Kasumi-1 (cell line): ENCODE measurements at places on chromosomes 5 and 9.

DNA sequence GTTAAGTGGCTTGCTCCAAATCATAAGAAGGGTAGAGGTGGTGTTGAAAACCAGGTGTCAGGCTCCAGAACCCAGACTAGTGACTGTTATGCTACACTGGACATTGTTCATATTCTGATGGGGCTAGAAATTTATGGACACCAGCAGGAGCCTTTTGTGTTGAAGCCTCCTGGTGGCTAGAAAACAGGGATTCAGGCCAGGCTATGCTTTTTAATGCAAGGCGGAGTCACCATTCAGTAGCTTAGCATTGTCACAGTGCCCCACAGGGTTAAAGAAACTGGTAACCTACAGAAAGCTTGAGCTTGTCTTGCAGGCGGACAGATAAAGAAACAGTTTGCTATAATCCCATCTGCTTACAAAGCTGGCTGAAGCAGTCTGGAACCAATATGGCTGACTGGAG lies 23.0 kb upstream of the GOLM1 start:
- no peak for DNase-seq

- no peak for DNase-seq
These were observed 41.3 kb upstream of the ORM1 start for GRCh38 chr9:114281473-114282103.

- DNase-seq, result no peak
These were observed 30.3 kb downstream of the NDST1 start for GRCh38 chr5:150538007-150538917.

DNA sequence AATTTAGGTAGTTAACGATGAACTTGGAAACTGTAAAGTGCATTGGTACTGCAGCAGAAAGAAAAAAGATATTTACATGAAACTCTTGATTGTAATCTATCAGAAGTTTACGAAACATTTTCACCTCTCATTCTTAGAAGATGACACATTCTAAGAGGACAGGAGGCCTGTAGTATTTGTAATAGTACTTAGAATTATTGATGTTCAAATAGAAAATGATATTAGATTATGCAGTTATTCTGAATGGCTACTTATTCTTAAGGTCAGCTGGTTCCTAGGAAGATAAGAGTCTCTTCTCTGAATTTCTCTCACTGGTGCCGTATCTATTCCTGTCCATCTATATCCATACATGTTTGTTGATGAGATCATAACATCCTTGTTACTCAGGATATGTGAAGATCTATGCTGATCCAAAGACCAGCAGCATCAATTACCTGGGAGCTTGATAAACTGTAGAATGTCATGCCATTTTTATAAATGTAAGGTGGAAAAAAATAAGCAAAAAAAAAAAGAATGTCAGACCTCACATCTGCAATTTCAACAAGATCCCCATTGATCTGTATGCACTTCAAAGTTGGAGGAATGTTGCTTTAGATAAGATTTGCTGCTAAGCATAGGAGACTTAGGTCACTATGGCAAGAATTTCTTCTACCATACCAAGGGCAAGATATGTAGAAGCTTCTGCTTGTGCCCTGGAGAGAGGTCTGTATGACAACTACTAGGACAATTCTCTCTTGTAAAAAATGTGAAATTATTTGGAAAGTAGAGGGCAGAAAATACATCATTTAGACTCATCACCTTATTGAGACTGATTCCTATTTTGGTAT lies 42.4 kb upstream of the RICTOR start:
- DNase-seq, result no peak

- no peak for DNase-seq
These were observed 89.9 kb downstream of the SIL1 start for GRCh38 chr5:139108063-139108824.

DNA sequence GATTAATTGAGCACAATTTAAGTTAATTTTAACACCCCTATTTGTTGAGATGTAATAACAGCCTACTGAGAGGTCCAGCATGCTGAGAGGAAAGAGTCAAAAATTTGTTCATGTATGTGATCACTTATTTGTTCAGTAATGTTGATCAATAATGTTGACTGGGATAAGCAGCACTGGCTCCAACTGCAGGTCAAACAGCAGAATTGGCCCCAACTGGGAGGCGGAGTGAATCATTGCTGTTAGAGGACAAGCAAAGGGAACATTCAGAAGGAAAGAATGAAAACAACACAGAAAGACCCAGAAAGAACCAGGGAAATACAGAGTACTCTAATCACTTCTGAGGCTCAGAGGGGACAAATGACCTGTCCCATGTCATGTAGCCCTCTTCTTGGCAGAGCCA lies 221.1 kb downstream of the COMMD10 start:
- no peak for DNase-seq

DNA sequence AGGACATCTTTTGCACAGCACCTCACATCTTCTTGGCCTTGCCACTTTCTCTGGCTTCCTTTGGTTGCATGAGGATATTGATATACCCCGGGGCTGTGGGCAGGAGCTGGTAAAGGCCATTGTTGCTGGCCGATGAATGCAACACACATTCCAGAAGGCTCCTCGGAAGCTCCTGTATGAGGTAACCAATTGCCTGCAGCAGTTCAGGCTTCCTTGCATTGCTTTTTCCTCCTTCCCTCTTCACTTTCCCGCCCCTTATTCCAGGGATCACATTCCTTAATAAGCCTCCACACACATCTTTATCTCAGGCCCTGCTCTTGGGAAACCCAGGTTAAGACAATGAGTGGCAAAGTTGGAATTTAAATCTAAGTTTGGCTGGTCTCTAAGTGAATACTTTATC lies 505.4 kb upstream of the CLINT1 start:
- no peak for DNase-seq

GRCh38 chr5:108122702-108123101 lies 259.2 kb downstream of the FBXL17 start:
- DNase-seq, result no peak

DNA sequence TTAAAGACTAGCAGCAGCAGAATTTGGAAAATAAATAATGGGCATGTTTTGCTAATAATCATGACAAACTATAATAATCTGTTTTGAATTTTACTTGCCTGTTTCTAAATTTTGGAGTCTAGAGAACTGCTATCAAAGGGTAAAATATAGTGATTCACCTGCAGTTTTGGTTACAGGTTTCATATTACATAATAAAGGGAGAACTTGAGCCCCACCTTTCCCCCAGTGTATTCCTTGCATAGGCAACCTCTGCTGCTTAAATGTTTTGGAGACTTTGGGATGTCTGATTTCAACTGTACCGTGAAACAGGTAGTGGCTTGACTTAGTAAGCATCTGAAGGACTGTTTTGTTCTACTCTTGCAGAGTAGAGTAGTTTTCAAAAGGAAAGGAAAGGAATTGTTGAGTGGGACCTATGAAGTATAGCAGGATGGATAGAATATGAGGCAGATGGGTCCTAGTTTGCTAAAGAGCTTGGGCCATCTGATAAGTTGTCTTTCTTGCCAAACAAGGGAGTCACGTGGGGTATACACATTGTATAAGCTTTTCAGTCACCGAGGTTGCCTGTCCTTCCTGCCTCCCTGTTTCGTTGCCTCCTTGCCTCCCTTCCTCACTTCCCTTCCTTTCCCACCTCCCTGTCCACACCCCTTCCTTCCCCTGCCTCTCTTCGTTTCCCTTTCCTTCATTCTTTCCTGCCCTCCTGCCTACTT lies 19.1 kb downstream of the CREBRF start:
- no peak for DNase-seq

DNA sequence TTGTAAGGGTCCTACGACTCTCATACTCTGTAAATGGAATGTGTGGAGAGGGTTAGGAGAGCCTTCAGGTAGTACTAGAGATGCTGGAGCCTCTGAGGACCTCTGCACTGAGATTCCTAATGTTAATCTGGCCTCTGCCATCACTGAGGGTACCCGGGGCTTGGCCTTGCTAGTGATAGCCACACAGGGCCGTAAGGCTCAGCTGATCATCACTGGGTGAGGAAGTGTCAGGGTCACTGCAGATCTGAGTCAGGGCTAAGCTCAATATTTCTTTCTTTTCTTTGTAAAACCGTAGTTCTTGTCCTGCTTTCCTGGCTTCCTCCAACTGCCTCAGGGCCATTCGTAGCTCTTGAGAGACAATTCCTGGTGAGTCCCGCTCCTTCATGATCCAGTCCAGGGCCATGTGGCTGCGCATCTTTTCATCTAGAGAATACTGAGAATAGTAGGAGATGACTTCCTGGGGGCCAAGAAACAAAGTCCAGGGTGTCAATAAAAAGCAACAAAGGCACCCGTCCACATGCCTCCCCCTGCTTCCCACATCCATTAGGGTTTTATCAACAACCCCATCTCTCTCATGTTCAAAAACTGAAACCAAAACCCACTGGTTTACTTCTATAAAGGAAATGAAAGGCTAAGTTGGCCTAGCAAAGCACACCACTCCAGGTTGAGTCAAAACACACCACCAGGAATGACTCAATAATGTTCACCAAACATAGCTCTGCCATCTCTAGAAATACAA lies 47.7 kb downstream of the LIX1 start:
- no peak for DNase-seq

GRCh38 chr5:175772747-175773533 lies 98.4 kb upstream of the CPLX2 start:
- DNase-seq, result no peak

DNA sequence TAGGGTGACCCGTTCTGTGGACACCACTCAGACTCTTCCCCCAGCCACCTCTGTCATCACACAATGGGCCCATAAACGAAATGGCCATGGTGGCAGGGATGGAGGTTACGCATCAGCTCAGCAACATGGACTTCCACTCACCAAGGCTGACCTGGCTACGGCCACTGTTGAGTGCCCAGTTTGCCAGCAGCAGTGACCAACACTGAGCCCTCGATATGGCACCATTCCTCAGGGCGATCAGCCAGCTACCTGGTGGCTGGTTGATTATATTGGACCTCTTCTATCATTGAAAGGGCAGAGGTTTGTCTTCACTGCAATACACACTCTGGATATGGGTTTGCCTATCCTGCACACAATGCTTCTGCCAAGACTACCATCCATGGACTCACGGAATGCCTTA lies 21.1 kb downstream of the MTMR12 start:
- no peak for DNase-seq

- DNase-seq, result no peak
These were observed 83.7 kb downstream of the SH3TC2 start for GRCh38 chr5:148979083-148979723.

GRCh38 chr5:31962351-31962751 lies 211.8 kb downstream of the GOLPH3 start:
- no peak for DNase-seq

GRCh38 chr5:143373076-143373475 lies 30.4 kb downstream of the NR3C1 start:
- DNase-seq, result no peak

DNA sequence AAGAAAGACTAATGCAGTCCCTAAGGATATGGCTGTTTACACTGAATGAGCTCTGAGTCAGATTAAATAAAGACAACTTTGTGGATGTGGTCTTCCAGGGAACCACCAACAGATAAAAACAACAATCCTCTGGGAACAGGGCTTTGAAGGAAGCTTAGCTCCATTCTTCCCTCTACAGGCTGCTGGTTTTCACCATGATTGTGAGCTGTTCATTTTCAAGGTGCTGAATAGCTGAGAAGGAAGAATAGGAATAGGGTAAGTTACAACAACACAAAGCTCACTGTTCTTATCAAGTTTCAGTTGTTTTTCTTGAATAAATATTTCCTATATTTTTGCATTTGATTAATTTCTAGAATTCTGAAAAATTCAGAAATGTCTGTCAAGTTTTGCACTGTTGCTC lies 25.9 kb upstream of the PTAR1 start:
- peak; percentile 43 for DNase-seq

DNA sequence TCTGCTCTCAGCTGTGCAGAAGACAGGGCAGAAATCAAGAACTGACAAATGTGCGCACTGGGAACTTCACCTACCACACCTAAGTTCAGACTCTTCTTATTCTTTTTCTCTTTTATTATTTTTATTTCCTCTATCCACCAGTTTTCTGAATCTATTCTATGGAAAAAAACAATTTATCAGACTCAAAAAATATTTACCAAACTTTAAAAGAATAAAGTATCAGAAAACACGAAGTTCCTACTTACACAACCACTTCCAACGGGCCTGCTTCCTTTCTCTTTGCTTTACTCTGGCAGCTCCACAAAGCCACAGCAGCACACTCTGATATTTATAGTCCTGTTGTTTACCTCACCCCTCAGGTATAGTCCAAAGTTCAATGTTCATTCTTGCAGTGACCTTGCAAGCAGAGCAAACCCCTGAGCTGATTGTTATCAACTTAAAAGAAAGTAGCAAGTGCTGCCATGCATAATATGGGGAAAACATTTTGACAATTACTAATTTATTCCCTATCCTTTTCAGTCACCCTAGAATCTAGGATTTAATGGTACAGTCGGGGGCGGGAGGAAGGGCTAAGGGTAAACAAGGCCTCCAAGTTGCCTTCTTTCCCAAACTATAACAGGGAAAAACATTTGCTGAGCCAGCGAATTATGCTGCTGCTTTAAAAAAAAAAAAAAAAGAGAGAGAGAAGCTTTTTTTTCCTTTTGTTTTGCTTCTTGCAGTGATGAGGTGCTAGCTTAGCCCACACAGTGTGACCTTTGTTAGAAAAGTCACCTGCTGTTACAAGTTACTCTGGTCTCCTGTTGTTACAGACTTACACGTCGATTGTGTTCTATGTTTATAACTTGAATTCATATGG lies at the start of gene SELENOP:
TSS of gene SELENOP (minus strand) at position 302 of the 856 bp plus-strand sequence. CDS start 3,539 bp downstream, outside the sequence.
- DNase-seq, result peak; percentile 13

GRCh38 chr9:116547729-116548426 lies 139.2 kb upstream of the TRIM32 start:
- no peak for DNase-seq

- peak; percentile 41 for DNase-seq
These were observed 376 bp downstream of the GOLGA1 start for GRCh38 chr9:124940521-124940893.

DNA sequence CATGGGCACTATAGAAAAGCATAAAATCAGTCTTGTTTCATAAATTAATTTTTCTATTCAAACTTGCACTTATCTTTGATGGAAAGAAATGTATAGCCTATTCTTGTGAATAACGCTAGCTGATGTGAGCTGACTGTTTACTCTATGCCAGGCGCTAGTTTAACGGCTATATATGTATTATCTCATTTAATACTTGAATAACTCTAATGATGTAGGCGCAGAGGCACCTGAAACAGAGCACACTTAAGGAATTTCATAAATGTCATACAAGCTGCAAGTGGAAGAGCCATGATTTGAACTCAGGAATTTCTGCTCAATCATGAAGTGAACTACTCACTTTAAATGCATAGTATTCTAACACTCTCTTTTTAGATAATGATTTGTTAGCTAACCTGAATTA lies 551.8 kb downstream of the PDE4D start:
- no peak for DNase-seq

DNA sequence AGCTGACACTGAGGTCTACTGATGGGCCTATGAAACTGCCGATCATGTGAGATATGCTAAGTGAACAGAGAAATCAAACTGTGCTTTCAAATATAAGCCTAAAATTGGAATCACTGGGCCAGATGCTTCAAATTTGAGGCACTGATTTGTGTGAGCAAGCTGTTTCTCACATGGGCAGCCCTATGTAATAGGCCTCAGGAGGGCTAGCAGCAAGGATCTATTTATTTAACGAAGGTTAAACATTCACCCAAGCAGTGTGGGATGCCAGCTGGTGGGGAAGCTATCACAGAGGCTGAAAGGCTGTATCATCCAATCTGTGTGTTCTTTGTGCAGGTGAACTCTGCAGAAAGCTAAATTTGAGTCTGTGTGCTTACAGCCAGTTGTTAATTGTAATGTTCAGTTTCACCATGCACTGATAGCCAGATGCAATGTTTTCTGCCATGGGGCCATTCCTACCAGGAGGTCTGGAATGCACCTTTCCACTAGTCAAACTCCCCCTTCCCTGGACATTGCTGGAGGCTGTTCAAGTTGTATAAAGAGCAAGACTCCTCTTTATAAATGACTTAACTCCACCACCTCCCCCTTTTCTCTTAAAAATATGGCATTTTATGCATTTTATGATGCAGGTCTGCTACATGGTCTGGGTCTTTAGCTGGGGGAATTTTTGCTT lies 228.9 kb downstream of the SH3GL2 start:
- no peak for DNase-seq

GRCh38 chr5:74916831-74917710 lies 50.9 kb upstream of the FAM169A start:
- no peak for DNase-seq
